ENCODE measurements at places on chromosomes 7 and 10.

DNA sequence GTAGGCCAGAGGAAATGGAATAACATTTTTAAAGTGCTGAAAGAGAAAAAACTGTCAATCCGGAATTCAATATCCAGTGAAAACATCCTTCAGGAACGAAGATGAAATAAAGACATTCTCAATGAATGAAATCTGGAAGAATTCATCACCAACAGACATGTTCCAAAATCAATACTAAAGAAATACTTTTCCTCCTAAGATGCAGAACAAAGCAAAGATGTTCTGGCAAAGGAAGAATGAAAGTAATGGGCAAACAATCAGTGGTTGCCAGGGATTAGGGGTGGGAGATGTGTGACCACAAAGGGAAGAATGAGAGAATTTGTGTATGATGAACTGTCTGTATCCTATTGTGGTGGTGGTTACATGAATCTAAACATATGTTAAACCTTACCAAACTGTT is 52.8 kb upstream of the EEPD1 start:
- DNase-seq: no peak

- DNase-seq: no peak
These were observed 19.7 kb downstream of the UBTD1 start for GRCh38 chr10:97518301-97519043.

- DNase-seq: no peak
These were observed 48.4 kb upstream of the PODXL start for GRCh38 chr7:131604841-131605279.

- no peak for DNase-seq
These were observed 252.4 kb upstream of the TPK1 start for GRCh38 chr7:145088111-145088745.

DNA sequence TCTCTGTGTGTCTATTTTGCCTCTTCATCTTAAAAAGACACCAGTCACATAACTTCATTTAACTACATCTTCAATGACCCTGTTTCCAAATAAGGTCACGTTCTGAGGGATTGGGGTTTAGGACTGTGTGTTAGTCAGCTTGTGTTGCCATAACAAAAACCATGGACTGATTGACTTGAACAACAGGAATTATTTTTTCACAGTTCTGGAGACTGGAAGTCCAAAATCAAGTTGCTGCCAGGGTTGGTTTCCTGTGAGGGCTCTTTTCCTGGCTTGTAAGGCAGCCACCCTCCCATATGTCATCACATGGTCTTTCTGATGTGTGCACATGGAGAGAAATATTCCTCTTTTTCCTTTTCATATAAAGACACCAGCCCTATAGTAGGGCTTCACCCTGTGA is 55.3 kb downstream of the REEP3 start:
- no peak for DNase-seq

All from stimulated activated CD4-positive, alpha-beta T cell treated with anti-CD3 and anti-CD28 coated beads, Interleukin-1b, Interleukin-23, amount 100 ng/mL, for 24 hours (primary cell).